ENCODE measurements at places on chromosomes 5 and 9.

DNA sequence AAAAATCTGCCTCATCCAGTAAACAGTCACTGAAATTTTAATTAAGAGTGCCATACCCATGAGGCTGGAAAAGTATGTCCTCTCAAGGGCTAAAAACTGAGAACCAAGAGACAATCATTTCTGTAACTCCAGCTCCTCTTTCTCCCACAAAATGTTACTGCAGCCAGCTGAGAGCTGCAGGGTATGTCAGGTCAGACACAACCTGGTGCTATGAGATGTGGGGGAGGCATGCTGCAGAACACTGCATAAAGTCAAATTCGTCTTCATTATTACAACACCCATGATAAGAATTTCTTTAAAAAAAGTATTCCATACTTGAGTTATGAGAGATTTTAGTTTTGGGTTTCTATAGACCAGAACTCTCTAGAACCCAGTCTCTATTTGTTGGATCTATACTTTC lies 162.2 kb downstream of the CDC42SE2 start:
- DNase-seq: no peak

- DNase-seq: peak; percentile 56
Observed at GRCh38 chr9:109258481-109259302, 62.2 kb downstream of the EPB41L4B start.

- no peak for DNase-seq
Observed at GRCh38 chr5:150659360-150660107, 1.5 kb upstream of the MYOZ3 start.

DNA sequence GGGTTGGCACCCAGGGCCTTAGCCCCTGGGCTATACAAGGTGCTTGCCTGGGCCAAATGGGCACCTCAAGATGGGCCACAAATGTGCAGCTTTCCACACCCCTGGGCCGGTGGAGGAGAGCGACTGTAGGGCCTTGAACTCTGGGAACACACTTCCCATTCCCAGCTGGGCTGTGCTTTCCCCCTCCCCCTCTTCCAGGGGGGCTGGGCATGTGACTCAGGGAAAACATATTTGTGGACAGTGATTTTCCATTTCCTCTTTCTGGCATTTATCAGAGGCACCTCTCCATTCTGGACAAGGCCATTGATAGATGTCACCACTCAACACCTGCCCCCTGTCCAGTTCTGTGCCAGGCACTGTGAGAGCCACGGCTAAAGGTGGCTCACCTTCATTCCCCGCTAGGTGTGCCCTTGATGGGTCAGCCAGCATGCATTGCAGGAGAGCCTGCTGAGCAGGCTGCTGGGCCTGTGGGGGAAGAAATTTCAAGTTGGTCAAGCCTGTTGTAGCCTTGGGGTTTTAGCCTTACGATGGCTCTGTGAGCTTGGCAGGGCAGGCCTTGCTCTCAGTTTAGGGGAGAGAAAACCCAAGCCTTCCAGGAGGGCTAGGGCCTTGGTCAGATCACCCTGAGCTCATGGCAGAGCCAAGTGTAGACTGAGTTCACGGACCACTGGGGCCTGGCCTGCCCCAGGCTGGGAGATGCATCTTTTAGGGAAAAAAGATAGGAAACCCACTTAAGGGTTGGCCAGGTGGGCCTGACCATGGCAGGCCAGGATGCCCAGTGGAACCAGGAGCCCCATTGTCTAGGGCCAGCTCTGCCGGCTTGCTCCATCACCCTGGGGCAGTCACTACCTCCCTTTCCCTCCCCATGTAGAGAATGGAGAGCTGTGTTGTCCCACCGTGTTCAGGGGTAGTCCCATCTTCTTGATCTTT lies 113.9 kb downstream of the DAB2IP start:
- no peak for DNase-seq

GRCh38 chr5:143470120-143470519 lies 66.6 kb upstream of the NR3C1 start:
- DNase-seq: no peak

DNA sequence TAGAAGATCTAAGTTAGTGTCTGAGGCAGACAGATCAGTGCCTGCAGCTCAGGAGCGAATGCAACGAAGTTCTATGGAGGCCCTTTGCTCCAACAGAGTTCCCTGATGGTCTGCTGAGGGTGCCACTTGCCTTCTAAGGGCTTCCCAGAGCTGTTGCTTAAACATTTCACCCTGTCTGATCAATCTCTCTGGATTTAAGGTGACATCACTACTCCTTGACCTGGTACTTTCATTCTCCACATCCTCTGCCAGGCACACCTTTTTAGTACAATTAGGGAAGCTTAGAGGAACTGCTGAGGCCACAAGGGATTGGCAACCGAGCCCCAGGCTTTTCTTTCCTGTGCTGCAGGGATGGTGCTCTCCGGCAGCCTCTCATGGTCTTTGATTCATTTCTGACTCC lies 94.2 kb upstream of the IFNK start:
- DNase-seq: no peak

- no peak for DNase-seq
Observed at GRCh38 chr5:14410394-14411201, 171.0 kb upstream of the OTULINL start.
